Inflammatory macrophage treated with lipopolysaccharide for 4 hours (primary cell): ENCODE measurements at places on chromosomes 3 and 15.
A peak's percentile ranks its signal among the peaks of the same experiment; 100 is the strongest.

- DNase-seq, result peak; percentile 93
Observed at GRCh38 chr15:63481105-63481810, 23.1 kb upstream of the USP3 start.

DNA sequence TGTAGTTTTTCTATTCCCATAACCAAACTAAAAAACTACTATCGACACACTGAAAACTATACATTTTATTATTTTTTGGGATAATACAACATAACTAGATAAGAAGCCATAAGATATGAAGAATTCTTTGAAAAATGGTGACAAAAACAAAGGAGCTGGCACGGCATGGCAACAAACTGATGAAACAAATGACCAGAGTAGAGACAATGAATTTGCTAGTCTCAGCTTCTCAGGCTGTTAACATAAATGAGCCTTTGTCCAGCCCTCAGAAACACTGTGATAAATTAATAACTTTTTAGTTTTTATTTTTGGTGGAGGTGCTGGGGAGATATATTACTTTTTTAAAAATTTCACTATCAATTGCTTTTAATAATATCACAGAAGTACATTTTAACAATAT is 100.7 kb downstream of the SMARCC1 start:
- no peak for DNase-seq

DNA sequence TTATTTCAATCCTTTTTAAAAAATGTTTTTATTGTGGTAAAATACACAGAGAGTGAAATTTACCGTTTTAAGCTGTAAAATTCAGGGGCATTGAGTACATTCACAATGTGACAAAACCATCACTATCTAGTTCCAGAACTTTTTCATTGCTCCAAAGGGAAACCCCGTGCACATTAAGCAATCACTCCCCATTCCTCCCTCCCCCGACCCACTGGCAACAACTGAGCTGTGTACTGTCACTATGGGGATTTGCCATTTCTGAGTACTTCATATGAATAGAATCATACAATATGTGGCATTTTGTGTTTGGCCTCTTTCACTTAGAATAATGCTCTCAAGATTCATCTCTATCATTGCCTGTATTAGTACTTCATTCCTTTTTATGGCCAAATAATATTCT is 45.5 kb upstream of the BOC start:
- no peak for DNase-seq

- peak; percentile 31 for DNase-seq
Observed at GRCh38 chr3:47780741-47781684, 680 bp downstream of the SMARCC1 start.

DNA sequence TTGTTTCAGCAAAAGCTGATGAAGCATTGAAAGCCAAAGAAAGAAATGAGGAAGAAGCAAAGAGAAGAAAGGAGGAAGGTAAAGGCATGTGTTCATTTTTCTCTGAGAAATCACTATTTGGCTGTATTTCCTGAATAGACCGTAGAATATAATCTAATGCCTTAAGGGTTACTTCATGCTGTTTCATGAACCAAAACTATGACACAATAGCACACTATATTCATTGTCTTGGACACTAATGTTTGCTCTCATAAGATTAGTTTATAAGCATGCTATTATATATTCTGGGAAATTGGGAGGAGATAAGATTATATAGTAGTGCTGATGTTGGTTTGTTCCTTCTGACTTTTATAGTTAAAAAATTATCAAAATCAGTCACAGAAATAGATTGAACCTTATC is 110.1 kb upstream of the MLF1 start:
- peak; percentile 39 for DNase-seq

DNA sequence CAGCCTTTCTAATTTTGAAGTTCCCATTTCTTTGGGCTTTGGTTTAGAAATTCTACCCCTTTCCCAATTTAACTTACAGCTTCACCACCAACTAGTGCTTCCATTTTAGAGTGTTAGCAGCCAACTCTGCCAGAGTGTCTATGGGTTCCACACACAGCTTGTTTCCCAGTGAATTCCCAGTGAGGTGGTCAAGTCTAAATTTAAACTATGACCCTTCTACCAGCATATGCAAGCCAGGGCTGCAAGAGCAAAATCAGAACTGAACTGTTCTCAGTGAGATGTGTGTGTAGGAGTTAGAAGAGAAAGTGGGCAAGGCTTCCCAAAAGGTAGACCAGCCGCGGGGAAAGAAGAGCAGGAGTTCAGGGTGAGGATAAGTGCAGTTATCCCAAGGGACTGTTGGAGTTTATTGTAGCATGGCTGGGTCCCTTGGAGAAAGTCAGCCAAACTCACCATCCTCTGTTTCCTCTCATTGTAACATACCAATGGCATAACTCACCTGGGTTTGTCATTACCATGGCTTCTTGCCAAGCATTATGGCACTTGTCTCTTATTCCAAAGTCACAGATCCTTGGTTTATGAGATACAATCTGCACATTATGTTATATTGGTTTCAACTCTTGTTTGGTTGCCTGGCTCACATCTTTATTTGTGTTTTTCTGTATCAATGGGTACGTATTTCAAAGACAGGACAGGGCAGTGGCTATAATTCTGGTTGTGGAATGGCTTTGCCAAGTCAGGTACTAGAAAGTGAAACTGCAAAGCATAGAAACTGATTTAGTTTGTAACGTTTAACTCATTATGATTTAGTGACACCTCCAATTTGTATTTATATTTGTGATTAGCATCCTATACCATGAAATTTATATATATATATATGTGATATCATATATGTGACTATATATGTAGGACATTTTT is 130.2 kb upstream of the UMPS start:
- no peak for DNase-seq

GRCh38 chr3:137108699-137109440 is 151.1 kb downstream of the IL20RB start:
- DNase-seq, result no peak

- no peak for DNase-seq
Observed at GRCh38 chr3:21435871-21436270, 315.1 kb downstream of the ZNF385D start.

DNA sequence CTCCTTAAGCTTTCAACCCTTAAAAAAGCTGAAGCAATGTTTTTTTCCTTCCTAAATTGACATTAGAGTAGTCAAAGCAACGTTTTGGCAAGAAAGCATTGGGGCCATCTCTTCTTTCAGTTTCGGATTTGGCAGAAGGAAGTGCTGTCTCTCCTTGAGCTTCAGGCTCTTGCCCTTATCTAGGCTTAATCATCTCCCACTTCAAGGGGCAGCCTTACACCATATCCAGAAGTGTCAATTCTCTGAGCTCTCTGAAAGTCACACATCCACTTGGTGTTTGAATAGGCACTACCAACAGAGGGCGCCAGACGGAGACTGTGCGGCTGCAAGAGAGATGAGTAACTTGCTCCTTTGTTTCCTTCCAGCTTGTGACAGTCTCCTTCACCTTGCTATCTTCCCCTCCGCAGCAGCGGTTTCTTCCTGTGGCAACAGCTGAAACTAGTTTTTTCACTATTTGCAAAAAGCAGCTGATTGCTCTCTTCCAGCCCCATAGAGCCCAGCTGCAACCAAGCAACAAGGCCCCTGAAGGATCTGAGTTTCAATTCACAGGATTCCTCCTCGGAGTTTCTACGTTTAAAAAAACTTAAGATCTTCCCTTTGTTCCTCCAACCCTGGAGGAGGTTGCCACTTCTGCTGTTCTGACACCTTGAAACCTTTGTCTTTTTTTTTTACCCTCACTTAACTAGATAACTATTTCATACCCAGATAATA is 147.0 kb upstream of the SLCO3A1 start:
- peak; percentile 93 for DNase-seq

GRCh38 chr15:94300612-94301011 is 69.3 kb downstream of the MCTP2 start:
- no peak for DNase-seq

- no peak for DNase-seq
Observed at GRCh38 chr3:43072361-43072760, 33.5 kb downstream of the POMGNT2 start.

- DNase-seq, result no peak
Observed at GRCh38 chr3:138919325-138919724, 27.6 kb downstream of the FOXL2 start.

DNA sequence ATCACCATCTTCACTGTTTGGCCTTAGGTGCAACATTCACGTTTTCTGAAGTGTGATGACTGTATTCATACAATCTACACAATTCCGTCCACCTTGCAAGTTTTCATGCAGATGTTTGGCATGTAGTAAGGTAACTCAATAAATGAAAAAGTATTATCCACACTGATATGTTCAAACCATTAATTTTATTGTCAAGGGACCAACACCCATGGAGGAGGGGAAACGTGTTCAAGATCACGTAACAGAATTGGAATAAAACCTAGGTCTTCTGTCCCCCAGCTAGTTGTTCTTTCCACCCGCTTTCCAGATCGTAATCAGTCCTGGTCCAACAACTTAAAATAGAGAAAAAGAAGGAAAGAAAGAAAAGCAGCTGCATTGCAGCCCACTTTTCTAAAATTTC is 560.4 kb upstream of the MCTP2 start:
- DNase-seq, result no peak

- DNase-seq, result no peak
Observed at GRCh38 chr3:73204841-73205240, 143.4 kb downstream of the EBLN2 start.

DNA sequence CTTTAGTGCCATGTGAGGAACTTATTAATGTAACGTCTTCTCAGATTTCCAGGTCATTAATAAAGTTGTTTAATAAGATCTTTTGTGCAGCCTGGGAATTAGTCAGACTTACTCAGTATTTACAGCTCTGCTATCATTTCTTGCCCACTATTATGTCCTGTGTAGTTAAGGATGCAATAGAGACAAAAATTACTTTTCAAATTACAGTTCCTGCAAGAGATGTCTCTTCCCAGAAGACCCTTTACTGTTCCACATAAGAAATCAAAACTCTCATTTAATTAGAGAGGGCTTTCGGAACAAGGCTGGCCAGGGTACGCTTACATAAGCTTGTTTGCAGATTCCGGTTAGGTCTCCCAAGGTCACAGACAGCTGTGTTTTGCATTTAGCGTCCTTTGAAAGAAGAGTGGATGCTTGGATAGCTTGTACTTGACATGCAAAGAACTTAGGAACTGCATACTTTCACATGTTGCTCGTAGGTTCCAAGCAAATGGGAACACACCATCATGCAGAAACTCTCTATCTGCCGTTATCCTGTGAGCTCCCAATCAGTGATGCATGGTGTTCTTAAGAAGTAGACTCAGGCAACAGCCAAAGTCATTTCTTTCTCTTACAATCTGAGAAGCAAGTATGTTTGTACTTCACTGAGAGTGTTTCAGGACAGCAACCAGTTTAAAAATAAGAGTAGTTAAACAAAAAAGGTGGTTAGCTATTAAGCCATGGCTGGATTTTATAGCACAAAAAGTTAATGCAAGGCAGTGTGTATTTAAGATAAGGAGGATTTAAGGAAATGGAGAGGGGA is 37.4 kb downstream of the FILIP1L start:
- no peak for DNase-seq

DNA sequence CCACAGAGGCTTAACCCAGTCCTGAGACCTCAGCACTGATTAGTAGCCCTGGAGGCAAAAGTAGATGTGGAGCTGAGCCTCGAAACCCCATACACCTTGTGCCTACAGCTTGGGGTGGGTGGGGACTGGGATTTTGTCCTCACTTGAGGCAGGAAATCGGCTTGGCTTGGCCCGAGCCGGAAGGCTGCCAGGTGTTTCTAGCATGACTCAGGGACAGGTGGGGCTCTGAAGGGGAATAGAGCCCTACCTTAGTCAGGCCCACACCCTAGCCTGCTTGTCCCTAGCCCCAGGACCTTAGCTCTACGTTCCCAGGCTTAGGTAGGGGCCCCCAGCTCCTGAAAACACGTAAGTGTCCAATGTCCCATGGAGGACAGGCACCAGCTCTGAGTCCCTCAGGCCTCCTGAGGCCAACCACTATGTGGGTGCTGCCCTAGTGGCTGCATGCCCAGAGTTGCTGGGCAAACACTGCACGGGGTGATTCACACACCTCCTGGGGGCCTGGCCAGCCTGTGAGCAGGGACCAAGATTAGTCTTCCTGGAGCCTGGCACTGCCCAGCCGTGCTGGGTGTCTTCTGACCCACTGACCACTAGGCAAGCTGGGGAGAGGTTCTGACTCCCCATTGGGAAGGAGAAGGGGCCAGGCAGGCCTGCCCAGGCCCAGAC is 3.1 kb downstream of the MST1R start:
- DNase-seq, result no peak
